ENCODE measurements at places on chromosomes 3 and 15. TPM values are rescaled to one million over a fixed set of nuclear protein-coding genes. Genes with fewer than 3 reads are reported as not detected.

DNA sequence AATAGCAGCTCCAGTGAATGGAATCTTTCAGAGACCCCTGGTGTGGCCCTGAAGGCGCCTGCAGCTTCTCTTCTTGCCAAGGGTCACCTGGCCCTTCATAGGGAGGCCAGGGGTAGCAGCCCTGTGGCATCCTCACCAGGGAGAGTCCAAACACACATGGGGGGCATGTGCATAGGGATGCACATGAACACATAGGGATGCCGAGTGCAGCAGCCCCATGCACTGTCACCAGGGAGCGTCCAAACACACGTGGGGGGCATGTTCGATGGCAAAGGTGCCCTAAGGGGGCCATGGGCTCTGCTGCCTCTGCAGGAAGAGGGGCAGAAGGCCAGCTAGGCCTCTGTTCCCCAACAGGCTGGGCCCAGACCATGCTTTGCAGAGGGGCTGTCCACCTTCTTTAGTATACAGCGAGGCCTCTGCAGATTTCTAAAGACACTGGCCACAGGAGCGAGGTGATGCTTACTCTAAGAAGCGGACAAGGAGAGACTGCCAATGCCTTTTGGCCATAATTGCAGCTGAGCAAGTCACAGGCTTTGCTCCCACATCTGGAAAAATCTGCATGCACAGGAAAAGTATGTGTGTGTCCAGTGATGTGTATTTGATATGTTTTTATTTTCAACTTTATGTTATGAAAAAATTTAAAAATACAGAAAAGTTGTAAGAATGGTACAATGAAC lies 21.0 kb downstream of the ANAPC13 start:
- DNase-seq, result peak; percentile 96
- no peaks in the 10 kb centered on the region for H3K36me3 ChIP-seq
- peaks cover 40% of the 10 kb centered on the region for H3K4me1 ChIP-seq
- peak overlapping the region; percentile 89 for H3K27ac ChIP-seq
- H3K4me3 ChIP-seq, result no peak overlapping the region

DNA sequence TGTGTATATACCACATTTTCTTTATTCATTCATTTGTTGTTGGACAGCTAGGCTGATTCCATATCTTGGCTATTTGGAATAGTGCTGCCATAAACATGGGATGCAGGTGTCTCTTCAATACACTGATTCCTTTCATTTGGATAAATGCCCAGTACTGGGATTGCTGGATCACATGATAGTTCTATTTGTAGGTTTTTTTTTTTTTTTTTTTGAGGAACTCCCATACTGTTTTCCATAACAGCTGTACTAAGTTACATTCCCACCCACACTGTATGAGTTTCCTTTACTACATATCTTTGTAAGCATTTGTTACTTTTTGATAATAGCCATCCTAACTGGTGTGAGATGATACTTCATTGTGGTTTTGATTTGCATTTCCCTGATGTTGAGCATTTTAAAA lies 437.7 kb downstream of the DIPK2A start:
- H3K4me3 ChIP-seq, result no peak overlapping the region
- no peaks in the 10 kb centered on the region for H3K36me3 ChIP-seq
- H3K27me3 ChIP-seq, result no peaks in the 10 kb centered on the region
- no peak overlapping the region for H3K27ac ChIP-seq

- no peaks in the 10 kb centered on the region for H3K4me1 ChIP-seq
- no peaks in the 10 kb centered on the region for H3K36me3 ChIP-seq
- no peak overlapping the region for H3K27ac ChIP-seq
- DNase-seq, result no peak
- H3K27me3 ChIP-seq, result no peaks in the 10 kb centered on the region
These were observed 192.5 kb downstream of the P3H2 start for GRCh38 chr3:189927975-189928895.

- DNase-seq, result peak; percentile 68
- no peak overlapping the region for H3K4me3 ChIP-seq
- H3K27ac ChIP-seq, result no peak overlapping the region
- H3K4me1 ChIP-seq, result no peaks in the 10 kb centered on the region
- H3K36me3 ChIP-seq, result no peaks in the 10 kb centered on the region
- H3K27me3 ChIP-seq, result no peaks in the 10 kb centered on the region
These were observed 28.6 kb upstream of the NDUFB4 start for GRCh38 chr3:120567370-120568201.

GRCh38 chr3:122031123-122031468 lies 9.0 kb upstream of the ILDR1 start:
- no peak for DNase-seq
- H3K27me3 ChIP-seq, result no peaks in the 10 kb centered on the region
- H3K27ac ChIP-seq, result no peak overlapping the region
- no peak overlapping the region for H3K4me3 ChIP-seq
- H3K4me1 ChIP-seq, result no peaks in the 10 kb centered on the region
- H3K36me3 ChIP-seq, result no peaks in the 10 kb centered on the region

DNA sequence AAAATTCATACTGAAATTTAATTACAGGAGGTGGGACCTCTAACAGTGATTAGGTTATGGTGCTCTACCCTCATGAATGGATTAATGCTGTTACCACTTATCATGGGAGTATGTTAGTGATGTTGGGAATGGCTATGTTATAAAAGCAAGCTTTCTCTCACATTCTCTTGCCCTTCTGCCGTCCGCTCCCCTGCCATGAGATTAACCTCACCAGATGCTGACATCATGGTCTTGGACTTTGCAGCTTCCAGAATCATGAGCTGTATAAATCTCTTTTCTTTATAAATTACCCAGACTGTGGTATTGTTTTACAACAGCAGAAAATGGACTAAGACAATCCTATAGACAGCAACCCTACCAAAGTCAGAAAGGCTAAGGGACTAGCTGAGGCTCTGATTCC lies 884.8 kb downstream of the FHIT start:
- no peak for DNase-seq
- no peaks in the 10 kb centered on the region for H3K36me3 ChIP-seq
- H3K27ac ChIP-seq, result no peak overlapping the region
- no peaks in the 10 kb centered on the region for H3K27me3 ChIP-seq
- H3K4me1 ChIP-seq, result no peaks in the 10 kb centered on the region

DNA sequence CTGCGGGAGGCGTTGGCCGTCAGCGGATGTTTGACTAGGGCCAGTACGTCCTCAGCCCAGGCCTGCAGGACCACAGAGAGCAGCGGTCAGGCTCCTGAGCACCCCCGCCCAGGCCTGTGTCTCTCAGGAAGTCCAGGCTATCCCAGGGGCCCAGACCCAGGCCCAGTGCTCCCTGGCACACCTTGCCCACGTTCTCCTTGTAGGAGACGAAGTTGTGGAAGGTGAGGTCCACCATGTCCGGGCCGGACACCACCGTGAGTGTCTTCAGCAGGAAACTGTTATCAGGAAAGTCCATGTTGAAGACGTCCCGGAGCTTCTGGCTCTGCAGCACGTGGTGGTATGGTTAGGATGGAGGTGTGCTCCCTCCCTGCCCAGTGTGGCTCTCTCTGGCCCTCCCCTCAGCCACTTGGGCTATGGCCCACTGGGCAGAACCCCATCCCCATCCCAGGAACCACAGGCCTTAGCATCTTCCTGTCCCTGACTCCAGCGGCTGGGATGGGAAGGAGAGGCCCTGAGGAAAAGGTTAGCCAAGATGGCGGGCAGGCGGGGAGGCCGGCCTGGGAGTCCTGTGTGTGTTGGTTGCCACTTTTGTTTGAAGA lies 5.3 kb downstream of the PLCB2 start:
- peaks cover 5% of the 10 kb centered on the region for H3K27me3 ChIP-seq
- H3K27ac ChIP-seq, result no peak overlapping the region
- no peak for DNase-seq
- peaks cover 7% of the 10 kb centered on the region for H3K4me1 ChIP-seq
- H3K4me3 ChIP-seq, result no peak overlapping the region

DNA sequence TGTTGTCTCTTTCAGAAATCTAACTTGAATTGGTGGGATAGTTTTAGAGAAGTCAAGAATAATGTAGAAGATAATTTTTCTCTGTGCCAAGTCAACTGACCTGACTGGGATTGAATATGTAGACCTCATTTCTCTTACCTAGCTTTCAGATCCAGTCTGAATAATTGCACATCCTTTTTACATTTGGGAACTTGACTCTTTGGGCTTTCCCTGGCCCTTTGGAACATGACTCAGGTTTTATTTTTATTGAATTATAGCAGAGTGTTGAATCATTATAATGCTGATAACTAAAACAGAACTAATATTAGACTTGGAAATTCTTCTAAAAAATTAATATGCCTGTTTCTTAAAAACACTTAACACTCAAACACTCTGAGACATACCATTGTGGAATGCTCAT lies 76.5 kb downstream of the PFN2 start:
- DNase-seq, result no peak
- H3K27ac ChIP-seq, result no peak overlapping the region
- no peaks in the 10 kb centered on the region for H3K36me3 ChIP-seq
- H3K27me3 ChIP-seq, result no peaks in the 10 kb centered on the region

DNA sequence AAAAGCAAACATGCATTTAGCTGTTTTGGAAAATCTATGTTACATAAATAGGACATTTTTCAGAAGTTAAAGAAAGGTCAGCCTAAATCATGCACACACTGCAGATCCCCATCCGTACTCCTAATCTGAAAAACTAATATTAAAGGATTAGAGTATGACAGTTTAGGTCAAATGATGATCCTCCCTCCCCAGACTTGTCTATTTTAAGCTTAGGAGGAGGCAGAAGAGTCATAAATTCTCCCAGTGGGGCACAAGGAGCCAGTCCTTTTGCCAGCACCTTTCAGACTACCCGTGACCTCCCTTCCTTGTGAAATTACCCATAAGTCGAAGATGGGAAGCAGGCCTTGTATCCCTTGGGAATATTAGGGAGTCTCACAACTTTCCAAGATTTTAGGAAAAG lies 78.0 kb downstream of the TGFBR2 start:
- H3K27ac ChIP-seq, result no peak overlapping the region
- no peaks in the 10 kb centered on the region for H3K27me3 ChIP-seq
- H3K4me3 ChIP-seq, result no peak overlapping the region
- DNase-seq, result no peak

- H3K27ac ChIP-seq, result no peak overlapping the region
- no peaks in the 10 kb centered on the region for H3K4me1 ChIP-seq
- DNase-seq, result no peak
- no peaks in the 10 kb centered on the region for H3K27me3 ChIP-seq
- no peak overlapping the region for H3K4me3 ChIP-seq
These were observed 38.4 kb downstream of the GTF2E1 start for GRCh38 chr3:120780977-120781376.

GRCh38 chr3:42228796-42229195 lies 37.2 kb downstream of the CCK start:
- peaks cover 3% of the 10 kb centered on the region for H3K4me1 ChIP-seq
- H3K4me3 ChIP-seq, result no peak overlapping the region
- H3K27ac ChIP-seq, result no peak overlapping the region
- DNase-seq, result no peak
- peaks cover 10% of the 10 kb centered on the region for H3K36me3 ChIP-seq

GRCh38 chr3:65785065-65785645 lies 253.6 kb downstream of the MAGI1 start:
- no peak overlapping the region for H3K4me3 ChIP-seq
- peak; percentile 70 for DNase-seq
- H3K36me3 ChIP-seq, result no peaks in the 10 kb centered on the region
- peaks cover 2% of the 10 kb centered on the region for H3K4me1 ChIP-seq
- no peak overlapping the region for H3K27ac ChIP-seq

DNA sequence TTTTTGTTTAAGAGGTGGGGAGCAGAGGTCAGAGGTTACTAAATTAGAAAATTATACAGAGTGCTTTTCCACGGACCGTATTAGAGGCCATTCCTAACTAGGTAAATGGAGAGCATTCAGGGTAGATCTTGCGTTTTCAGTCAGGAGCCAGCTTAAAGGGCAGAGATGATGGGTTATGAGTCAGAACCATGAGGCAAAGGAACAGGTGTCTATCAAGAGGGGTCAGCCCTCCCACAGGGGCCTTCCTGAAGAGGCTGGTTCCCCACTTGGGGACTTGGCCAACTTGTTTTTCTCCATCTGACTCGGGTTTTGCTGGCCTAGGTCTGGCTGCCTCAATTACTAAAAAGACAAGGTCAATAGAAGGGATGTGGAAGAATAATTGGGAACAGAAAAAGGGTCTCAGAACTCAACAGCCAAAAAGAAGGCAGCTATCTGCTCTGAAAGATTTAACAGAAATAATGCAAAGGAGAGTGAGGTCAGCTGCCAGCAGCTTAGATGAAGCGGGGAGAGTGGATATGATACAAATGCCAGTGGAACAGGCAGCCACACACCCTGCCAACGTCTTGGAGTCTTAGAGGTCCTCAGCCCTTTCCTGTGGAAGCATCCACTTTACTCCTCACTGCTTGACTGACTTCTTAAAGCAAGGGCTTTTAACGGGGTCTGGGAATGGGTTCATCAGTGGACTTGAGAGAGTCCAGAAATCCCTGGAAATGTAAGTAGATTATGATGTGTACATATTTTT lies 17.6 kb downstream of the MTMR14 start:
- peaks cover 70% of the 10 kb centered on the region for H3K36me3 ChIP-seq
- no peaks in the 10 kb centered on the region for H3K27me3 ChIP-seq
- no peak overlapping the region for H3K4me3 ChIP-seq
- no peak for DNase-seq

GRCh38 chr3:94167796-94168195 lies 104.9 kb downstream of the NSUN3 start:
- H3K4me1 ChIP-seq, result no peaks in the 10 kb centered on the region
- no peak overlapping the region for H3K4me3 ChIP-seq
- no peaks in the 10 kb centered on the region for H3K36me3 ChIP-seq
- H3K27me3 ChIP-seq, result no peaks in the 10 kb centered on the region
- DNase-seq, result no peak

DNA sequence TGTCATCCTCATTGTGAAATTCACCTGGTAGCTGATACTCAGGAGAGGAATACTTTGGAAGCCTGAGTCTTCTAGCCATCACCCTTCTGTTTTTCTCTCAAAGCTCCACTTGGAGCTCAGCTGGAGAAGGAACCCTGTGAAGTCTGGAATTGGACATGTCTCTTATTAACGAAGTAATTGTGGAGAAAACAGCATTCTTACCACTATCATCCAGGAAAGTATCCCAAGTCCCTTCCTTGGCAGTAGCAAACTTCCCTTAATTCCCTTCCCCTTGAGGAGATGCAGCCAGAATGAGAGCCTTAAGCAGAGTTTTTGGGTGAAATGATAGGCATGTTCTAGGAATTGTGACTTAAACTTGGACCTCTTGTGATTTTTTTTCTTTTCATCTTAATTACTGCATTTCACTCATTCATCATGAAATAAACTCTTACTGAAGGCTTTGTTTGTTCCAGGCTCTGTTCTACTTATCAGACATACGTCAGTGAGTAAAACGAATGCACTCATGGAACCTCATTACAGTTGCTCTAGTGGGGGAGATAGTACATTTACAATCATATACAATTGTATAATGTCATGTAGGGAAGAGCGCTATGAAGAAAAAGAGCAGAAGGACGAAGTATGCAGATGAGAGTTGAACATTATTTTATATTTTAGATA lies 30.5 kb upstream of the TCF12 start:
- H3K27ac ChIP-seq, result peak overlapping the region; percentile 99
- DNase-seq, result no peak
- peaks cover 14% of the 10 kb centered on the region for H3K4me1 ChIP-seq
- no peaks in the 10 kb centered on the region for H3K36me3 ChIP-seq

ZBTB11 gene
- total RNA-seq, result 16.9 TPM

SOX14 gene
- total RNA-seq, result not detected

PLSCR2 gene
- total RNA-seq, result not detected

FBXO40 gene
- 2.4 TPM for total RNA-seq

Data from muscle of leg (tissue), 16 donors.